ENCODE measurements at places on chromosomes 4 and X.

- DNase-seq: peak; percentile 64
Observed at GRCh38 chrX:129932016-129932820, 26.3 kb downstream of the UTP14A start.

DNA sequence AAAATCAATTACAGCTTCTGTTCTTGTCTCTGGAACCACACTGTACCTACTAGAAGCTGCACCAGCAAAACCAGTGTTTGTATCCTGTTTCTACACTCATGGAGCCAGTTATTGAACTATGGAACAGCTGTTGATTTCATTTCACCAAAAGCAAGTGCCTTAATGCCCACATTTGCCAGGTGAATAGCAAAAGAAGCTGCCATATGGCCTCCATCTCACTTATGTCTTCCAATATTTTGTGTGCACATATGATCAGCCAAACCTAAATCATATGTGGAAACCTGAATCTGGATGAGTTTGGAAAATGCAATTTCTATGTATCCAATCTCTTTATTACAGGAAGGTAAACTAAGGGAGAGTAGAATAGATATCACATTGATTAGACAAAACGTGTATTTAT, 415.8 kb upstream of the GRID2 start:
- no peak for DNase-seq

DNA sequence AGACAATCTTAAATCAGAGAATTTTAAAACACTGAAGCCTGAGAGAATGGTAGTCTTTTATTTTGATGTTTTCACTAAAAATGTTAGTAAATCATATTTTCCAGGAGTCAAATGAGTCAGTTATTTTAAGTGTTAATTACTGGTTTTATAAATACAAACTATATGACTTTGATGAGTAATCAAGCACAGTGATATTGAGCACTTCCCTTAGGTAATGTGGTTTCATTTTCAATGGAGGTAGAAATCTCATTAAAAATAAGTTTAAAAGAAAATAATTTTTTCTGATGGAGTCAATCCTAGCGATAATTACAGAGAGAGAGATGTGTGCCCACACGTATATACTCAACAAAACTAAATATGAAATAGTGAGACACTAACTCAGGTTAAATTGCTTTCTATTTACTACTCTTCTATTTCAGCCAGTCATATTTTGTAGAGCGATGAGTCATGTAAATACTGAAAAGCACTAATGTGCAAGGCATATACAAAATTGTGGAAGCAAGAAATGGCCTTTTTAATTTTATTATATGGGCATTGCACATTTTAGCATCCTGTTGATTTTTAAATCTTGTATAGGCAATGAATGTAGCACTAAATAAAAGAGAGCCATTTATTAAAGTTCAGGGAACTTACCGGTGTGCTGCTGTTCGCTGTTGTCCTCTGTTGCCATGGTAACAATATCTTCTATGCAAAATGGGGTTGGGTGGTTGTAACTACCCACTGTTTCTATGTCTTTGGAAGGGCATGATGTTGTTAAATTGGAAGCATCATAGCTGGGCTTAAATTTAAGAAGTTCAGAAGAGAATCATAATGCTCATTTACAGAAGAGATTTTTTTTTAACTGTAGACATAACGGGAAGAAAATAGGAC, 513.7 kb downstream of the TLL1 start:
- no peak for DNase-seq

- no peak for DNase-seq
Observed at GRCh38 chr4:78168029-78168428, 110.9 kb downstream of the FRAS1 start.

DNA sequence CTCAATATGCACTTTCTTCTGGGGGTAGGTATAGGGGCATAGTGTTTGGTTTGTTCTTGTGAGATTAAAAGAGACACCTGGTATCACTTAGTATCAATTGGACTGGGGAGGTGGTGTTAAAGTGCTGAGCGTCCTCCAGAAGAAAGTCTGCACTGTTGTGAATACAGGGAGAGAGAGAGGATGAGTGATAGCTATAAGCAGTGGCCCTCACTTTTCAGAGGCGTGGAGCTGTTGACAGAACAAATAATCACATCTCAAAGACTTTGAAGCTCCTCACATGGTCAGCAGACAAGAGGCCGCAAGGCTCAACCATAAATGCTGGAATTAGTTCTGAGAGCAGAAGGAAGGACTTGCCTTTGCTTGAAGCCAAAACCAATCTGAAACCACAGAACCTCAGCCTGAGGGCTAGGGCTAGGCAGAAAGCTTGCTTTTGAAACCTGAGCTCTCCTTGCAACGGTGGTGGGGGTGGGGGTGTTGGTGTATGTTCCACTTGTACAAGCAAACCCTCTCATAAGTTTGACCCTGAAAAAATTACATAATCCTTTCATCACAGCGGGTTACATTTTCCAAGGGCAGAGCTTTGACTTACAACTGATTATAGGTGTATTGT, 123.2 kb upstream of the SCML1 start:
- no peak for DNase-seq

All from activated T-helper 1 cell treated with anti-CD3 and anti-CD28 coated beads, Interleukin-2, amount 50 U/mL, for 16 hours (primary cell).